ENCODE measurements at places on chromosomes 12 and 14.
A peak's percentile ranks its signal among the peaks of the same experiment; 100 is the strongest.

- DNase-seq = no peak
Measured at GRCh38 chr12:95663525-95663924, 112.2 kb upstream of the USP44 start.

DNA sequence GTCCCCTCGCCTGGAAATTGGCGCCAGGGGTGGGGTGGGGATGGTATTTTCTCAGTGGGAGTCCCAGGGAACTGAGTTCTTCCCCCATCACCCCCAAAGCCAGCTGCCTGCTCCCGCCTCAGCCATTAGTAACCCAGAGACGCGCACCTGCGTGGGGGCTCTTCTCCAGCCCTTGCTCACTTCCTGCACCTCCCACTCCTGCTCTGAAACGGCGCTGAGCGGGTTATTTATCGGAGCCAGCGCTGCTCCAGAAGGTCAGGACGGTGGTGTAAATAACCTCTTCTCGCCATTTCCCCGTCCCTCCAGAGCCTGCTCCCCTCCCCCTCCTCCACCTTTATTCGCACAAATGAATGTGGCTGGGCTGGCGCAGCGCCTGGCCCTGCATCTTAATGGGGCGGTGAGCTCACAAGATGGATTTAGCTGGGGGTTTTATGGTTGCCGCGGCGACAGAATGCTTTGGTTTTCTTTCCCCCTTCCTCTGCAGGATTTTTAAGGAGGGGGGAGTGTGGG, 12.2 kb downstream of the GPR84 start:
- peak; percentile 84 for DNase-seq

DNA sequence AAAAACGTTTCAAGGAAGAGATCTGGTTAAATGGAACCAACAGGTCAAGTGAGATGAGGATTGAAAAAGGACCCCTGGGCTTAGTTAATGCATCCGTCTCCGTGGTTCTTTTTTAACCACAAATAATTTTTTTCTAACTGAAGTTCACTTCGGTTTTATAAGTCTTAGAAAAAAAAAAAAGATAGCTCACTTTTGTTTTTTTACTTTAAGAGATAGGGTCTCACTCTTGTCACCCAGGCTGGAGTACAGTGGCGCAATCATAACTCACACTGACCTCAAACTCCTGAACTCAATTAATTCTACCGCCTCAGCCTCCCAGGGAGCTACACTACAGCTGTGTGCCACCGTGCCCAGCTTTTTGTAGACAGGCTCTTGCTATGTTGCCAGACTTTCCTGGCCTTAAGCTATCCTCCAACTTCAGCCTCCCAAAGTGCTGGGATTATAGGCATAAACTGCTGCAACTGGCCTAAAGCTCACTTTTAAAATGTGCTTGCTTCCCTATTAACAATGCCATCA, 11.8 kb downstream of the HNRNPC start:
- no peak for DNase-seq

DNA sequence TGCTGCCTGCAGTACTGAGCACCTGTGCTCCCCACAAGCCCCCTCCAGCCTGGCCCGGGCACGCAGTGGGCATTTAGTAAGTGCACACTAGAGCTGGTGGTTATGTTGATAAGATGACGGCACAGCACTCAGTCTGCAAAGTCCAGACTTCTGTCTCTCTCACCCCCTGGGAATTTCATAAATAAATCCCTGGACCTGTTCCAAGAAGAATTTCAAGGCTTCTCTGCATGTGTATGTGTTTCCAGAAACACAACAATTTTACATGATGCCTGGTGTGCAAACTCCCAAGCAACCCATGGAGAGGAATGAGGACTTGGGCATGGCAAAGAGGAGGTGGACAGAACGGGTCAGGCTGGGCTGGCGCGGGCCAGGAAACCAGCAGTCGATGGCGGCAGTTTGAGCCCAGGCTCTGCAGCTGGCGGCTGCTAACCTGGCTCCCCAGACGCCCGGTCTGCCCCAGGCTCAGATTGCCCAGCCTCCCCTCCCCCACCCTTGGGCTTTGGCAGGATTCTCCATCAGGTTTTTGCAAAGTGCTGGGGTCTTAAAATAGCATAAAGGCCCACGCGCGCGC, 10.4 kb upstream of the ACVR1B start:
- no peak for DNase-seq

DNA sequence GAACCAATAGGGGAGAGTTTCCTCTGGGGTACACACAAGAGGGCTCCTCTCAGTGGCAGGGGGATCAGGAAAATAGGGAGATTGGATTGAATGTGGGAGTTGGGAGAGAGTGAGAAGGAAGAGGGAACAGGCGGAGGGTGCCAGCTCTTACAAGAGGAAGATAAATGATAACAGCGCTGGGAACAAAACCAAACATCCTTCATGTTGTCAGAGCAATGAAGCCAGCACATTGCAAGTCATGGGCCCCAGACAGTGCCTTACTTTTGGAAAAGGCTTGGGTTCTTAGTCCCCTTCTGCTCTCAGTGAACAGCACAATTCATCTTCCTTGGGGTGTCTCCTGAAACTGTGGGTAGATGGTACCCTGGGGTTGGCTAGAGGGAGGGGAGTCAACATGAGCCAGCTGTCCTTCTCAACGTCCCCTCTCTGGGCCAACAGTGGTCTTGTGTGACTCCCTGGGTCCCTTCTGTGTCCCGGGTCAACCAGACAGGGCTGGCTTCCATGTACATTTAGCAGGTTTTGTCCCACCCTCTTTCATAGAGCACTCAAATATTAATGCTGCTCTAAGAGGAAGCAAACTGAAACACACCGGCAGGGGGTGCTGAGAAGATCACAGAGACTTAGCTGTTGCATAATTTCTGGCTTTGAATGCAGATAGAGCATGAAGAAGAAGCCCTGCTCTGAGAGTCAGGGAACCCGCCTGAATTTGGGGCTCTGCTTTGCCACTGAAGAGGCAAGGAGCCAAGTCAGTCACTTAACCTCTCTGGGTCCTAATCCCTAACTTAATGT, 138.5 kb downstream of the ESRRB start:
- no peak for DNase-seq
